ENCODE measurements at places on chromosomes 16 and 17. TPM values are rescaled to one million over a fixed set of nuclear protein-coding genes. Genes with fewer than 3 reads are reported as not detected.

C17orf50 gene
- not detected for total RNA-seq

PIPOX gene
- total RNA-seq: 0.56 TPM

- no peak for DNase-seq
These were observed at the start of gene SEPTIN1 for GRCh38 chr16:30382111-30382881. TSS of gene SEPTIN1 (minus strand) at chr16:30382561. CDS start at chr16:30382542, 19 bp downstream.

- no peak for DNase-seq
These were observed 162.5 kb downstream of the PRKCA start for GRCh38 chr17:66464921-66465320.

DNA sequence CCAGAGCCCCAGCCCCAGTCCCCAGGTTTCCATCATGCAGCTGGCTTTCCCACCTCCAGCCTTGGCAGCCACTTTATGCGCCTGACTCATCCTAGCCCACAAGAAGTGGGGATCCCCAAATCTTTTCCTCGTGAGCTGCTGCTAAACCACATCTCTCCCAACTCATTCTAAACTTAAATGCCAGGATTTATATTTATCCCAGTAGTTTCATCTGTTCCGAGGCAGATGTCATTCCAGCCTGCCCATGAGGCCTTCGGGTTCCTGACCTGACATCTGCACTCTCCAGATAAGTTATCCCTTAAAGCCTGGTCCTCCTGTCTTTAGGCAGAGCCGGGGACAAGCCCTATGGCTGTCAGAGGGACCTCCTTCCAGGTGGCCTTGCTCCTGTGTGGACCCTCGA is 16.6 kb downstream of the PLXDC1 start:
- DNase-seq: peak; percentile 28

DNA sequence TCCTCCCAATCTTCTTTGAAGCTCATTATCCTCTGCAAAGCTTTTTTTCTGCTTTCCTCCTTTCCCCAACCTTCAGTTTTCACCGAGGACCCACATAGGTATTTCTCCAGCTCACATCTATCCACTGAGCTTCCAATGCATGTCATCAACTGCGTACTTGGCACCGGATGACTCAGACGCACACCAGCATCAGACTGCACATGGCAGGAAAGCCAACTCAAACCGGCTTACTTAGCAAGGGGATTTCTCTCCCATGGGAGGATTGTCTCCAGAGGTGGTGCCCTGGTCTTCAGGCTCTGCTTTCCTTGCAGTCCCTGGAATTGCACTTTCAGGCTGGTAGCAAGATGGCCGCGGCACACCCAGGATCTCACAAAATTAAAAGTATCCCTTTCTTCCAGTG is 1.7 kb upstream of the AKTIP start:
- DNase-seq: no peak

- no peak for DNase-seq
These were observed 297.9 kb upstream of the PSMD7 start for GRCh38 chr16:73998707-73999106.

DNA sequence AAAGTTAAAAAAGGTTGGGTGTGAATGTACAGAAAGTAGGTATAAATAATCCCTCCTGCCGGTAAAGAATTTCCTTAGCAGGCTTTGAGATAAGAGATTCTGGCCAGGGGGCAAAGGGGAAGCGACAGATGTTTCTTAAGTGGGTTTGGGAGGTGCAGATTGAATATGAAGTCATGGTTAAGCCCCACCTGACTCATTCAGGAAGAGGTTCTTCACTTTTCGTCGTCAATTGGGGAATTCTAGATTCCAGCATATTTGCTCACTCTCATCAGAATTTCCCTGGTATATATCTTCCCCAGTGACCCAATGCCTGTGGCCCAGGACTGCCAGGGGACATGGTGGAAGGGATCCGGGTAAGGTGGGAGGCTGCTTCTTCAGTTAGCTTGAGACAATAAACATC is 127.8 kb downstream of the CPPED1 start:
- DNase-seq: peak; percentile 52

DNA sequence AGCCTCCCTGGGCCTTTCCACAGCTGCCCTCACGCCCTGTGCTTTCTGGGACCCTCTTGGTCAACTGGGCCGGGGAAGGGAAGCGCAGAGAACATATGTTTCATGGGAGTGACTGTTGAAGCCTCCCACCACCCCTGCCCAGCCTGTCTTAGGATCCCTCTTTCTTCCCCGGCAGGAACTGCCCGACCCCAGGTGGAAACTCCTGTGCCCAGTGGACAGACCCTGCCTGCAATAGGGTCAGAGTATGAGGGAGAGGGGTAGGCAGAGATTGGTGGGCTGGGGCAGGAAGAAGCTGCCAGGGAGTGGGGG is 10.5 kb downstream of the HEXIM2 start:
- no peak for DNase-seq

GRCh38 chr17:26731005-26731921 is 562.7 kb upstream of the WSB1 start:
- DNase-seq: no peak

GRCh38 chr16:17557949-17558348 is 87.2 kb upstream of the XYLT1 start:
- DNase-seq: no peak
